ENCODE measurements at places on chromosomes 11 and 22. TPM values are rescaled to one million over a fixed set of nuclear protein-coding genes. Genes with fewer than 3 reads are reported as not detected.

DNA sequence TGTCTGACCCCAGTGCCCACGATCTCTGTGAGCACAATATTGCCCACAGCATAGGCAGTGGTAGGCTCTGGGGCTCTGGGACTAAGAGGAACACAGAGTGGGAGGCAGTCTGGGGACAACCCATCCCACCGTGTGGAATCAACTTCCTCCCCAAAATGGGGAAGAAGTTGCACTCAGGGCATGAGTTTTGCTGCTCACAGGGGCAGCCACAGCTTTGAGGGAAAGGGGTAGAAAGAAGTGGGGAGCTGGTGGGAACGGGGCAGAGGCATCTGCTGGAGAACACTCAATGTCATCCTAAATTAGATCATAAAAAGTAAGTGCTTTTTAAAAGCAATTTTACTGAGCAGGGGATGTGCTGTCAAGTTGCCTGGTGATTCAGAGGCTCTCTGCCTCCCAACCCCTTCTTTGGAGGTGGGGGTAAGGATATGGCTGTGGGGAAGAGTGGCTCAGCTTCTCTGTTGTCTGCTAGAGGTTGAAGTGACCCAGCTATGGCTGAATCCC is 233.8 kb upstream of the NCAM1 start:
- no peak for DNase-seq

Gene RFPL2
- 0.19 TPM for total RNA-seq

DNA sequence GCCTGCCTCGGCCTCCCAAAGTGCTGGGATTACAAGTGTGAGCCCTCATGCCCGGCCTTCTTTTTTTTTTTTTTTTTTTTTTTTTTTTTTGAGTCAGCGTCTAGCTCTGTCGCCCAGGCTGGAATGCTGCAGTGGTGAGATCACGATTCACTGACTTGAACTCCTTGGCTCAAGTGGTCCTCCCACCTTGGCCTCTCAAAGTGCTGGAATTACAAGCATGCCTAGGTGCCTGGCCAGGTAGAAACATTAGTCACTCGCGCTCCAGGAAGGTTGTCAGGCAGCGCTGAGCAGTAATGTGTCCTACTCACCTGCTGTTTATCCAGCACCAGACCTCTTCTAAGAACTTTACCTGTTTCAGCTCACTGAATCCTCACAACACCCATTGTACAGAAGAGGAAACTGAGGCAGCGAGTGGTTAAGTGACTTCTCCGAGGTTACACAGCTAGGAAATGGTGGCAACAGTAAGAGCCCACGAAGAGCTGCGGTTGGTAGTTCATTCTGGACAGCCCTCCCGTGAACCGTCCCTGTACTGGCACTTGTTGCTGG is 496 bp upstream of the CST6 start:
- no peak for DNase-seq

GRCh38 chr11:61763930-61764605 is 11.6 kb downstream of the MYRF start:
- no peak for DNase-seq

DNA sequence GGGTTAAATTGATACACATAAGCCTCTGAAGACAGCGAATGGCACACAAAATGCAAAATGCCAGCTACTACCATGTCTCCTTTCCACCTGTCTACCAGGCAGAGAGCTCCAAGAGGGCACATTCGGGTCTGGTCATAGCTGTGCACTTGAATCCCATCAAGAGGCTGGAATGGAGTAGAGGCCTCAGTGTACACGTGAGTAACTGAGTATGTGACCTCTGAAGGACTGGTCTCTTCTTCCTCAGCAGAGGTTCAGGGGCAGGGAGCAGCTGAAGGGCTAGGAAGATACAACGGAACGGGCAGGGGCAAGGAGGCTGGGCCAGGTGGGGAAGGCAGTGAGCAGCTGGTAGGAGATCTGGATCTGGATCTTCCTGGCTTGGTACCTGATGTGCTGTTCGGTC is 56.3 kb upstream of the PHOX2A start:
- no peak for DNase-seq

Gene TPBGL
- total RNA-seq, result 0.25 TPM

Gene EMID1
- 3.8 TPM for total RNA-seq

Gene OR51B5
- not detected for total RNA-seq

Gene ASCL2
- 0.56 TPM for total RNA-seq

GRCh38 chr11:120227228-120227852 is 12.6 kb upstream of the POU2F3 start:
- no peak for DNase-seq

DNA sequence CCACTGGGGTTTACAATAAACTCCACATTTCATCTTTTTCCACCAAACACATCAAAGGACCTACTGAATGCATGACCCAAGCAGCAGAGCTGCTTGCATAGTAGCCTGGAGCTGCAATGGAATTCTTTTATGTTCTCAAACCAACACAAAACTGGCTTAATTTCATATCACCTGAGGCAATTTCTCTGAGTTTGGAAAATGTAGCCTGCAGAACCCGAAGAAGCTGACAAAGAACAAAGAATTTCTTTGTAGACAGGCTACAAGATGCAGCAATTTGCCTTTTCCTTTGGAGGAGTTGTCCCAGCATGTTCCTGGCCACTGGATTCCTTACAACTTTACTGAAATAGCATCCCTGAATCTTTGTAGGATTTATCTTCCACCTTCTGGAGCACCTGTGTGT is 5.5 kb upstream of the TECTA start:
- no peak for DNase-seq

- DNase-seq, result no peak
These were observed 9.8 kb downstream of the MS4A6E start for GRCh38 chr11:60336767-60337391.

Gene OMP
- not detected for total RNA-seq

GRCh38 chr22:20312396-20313191 is 7.3 kb downstream of the DGCR6L start:
- peak; percentile 35 for DNase-seq

DNA sequence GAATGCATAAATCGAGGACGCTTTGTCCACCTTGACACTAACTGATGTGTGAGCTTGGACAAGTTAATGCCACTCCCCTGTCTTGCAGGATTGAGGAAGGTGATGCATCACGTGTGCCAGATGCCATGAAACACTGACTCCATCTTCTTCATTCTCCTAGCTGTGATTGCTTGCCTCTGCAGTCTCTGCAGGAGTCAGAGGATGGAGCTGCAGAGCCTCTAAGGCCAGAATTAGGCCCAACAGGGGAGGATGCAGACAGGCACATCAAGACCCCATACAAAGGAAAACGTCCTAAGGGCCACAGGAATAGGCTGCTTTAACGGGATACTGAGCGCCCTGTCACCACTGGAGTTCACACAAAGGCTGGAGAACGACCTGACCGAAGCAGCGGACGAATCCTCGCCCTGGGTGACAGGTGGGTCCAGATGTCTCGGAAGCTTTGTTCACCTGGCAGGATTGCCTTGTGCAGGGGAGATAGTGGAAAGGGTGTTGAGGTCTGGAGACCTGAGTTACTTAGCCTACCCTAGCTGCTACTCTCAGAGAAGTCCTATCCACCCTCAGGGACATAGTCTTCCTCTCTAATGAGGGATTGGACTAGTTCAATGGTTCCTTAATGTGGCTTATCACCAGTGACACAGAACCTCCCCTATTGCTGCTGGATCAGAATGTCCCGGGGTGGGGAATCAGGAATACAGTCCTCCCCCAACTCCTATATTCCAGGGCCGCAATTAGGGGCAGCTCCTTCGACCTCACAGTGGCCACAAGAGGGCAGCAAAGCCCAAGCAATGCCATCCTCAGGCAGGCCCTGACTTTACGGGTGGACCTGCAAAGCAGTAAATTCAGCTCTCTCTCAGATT is 32.4 kb downstream of the DBX1 start:
- peak; percentile 95 for DNase-seq

GRCh38 chr11:119470317-119471291 is 47.6 kb upstream of the THY1 start:
- peak; percentile 43 for DNase-seq

Gene APOA4
- not detected for total RNA-seq

Gene CELSR1
- 12.2 TPM for total RNA-seq

Gene MCAM
- total RNA-seq, result 19.6 TPM

- DNase-seq, result no peak
These were observed 9.6 kb downstream of the SULT4A1 start for GRCh38 chr22:43852573-43853327.

- DNase-seq, result no peak
These were observed 13.1 kb downstream of the RCN1 start for GRCh38 chr11:32103941-32104340.

DNA sequence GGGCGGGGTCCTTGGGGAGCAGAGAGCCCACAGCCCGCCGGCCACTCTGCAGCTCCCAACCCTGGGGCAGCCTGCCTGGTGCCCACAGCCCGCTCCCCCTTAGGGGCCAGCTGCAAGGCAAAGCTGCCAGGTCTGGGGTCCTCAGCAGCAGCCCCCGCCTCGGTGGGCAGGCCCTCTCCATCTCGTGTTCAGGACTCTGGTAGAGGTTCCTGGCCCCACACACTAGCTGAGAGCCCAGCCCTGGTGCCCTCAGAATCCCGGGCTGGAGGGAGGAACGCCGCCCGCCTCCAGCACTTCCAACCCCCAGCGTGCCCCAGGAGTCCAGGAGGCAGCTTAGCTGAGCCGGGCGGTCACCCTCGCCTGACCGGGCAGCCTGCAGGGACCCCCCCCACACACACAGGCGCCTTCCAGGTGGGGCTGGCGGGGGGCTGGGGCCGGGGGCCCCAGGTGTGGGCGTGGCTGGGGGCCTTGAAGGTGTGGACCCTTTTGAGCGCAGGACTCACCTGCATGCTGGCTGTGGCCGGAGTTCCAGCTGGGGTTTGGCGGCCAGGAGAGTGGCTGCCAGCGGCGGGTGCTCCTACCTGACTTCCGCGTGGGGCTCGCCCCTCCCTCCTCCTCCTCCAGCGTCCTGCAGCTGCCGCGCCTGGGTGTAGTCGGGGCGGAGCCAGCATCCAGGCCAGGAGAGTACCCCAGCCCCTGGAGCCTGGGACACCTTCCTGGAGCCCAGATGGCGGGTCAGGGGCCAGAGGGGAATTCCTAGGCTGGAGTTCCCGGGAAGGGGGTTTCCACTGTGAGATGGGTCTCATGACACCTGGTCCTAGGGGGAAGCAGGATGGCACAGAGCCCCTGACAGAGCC is at the start of gene ANO9:
TSS of gene ANO9 (minus strand) at position 594 of the 857 bp plus-strand sequence. CDS start at position 509, 85 bp downstream.
- DNase-seq, result peak; percentile 77

Gene MYEOV
- 0.86 TPM for total RNA-seq

- DNase-seq, result no peak
These were observed 376.7 kb upstream of the CCDC179 start for GRCh38 chr11:23236826-23237555.

DNA sequence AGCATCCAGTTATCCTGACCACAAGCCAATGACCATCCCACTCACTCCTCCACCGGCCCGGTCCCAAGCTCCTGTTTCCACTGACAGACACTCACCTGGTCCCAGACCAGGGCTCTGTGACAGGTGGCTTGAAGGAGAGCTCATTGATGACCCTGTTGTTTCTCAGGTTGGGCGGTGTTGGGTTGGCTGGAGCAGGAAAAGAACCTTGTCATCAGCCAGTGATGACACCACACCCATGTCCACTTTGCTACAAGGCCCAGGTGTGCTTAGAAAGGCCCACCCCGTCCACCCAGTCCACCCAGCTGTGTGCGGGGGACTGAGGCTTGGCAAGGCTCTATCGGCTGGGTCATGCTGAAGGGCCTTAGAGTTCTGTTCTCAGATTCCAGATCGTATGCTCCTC is 42.9 kb downstream of the GAB4 start:
- no peak for DNase-seq

GRCh38 chr11:109956124-109956793 is 136.9 kb upstream of the ZC3H12C start:
- DNase-seq, result no peak

Gene TCN2
- 30.0 TPM for total RNA-seq

Measured in H1 (cell line).